Activated CD4-positive, alpha-beta memory T cell treated with anti-CD3 and anti-CD28 coated beads for 36 hours (primary cell): ENCODE measurements at places on chromosomes 16 and 17. TPM values are rescaled to one million over a fixed set of nuclear protein-coding genes. Genes with fewer than 3 reads are reported as not detected.

GRCh38 chr16:69413045-69413664, 11.3 kb upstream of the CYB5B start:
- no peak for DNase-seq

DNA sequence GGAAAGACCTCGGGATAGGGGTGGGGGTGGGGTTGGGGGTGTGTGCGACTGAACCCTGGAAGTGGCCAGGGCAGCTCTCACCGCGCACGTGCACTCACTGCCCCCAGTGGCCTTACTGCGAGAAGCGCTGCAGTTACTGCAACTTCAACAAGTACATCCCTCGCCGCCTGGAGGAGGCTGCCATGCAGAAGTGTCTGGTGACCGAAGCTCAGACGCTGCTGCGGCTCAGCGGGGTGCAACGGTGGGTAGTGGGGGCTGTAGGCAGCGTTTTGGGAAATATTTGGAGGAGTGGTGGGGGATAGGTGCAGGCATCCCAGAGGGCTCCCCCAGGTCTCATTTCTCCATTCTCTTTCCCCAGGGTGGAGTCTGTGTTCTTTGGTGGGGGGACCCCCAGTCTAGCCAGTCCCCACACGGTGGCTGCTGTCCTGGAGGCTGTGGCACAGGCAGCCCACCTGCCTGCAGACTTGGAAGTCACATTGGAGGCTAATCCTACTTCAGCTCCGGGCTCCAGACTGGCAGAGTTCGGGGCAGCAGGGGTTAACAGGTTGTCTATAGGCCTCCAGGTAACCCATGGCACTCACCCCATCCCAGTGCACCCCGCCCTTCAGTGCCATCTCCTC, 972 bp downstream of the RSAD1 start:
- DNase-seq = peak; percentile 79

- no peak for DNase-seq
These were observed 98.3 kb upstream of the CIBAR2 start for GRCh38 chr16:85210423-85211169.

- no peak for DNase-seq
These were observed 9.2 kb downstream of the SP2 start for GRCh38 chr17:47905221-47905733.

GRCh38 chr17:42191275-42191608, 3.1 kb downstream of the GHDC start:
- no peak for DNase-seq

GRCh38 chr17:5618476-5618875, 34.2 kb upstream of the NLRP1 start:
- DNase-seq = no peak

GRCh38 chr17:42680331-42680808, 1.3 kb downstream of the CCR10 start:
- no peak for DNase-seq

DNA sequence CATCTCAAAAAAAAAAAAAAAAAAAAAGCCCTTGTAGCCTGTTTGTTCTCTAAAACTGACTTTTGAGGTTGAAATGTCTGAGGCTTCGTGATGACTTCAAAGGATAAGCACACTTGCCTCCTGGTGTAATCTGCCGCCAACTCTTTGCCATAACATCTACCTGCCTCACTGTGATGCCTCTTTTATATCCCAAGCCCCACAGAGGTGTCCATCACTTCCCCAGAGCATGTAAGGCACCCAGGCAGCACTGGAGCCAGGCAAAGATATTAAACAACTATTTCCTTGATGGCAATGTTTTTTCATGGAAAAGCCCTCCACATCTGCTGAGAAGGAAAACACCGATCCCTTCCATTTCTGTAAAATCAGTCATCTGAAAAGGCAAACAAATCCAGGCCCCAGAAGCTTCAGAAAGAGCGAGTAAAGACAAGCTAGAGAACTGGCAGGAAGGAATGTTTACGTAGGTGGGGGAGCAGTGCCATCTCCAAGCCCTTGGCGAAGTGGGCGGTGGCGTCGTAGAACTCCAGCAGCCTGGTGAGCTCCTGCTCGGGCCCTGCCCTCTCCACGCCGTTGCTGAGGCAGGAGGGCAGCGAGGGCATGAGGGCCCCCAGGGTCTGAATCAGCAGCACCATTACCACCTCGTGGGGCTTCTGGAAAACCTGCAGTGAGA, 28.6 kb downstream of the COG7 start:
- DNase-seq = no peak

DNA sequence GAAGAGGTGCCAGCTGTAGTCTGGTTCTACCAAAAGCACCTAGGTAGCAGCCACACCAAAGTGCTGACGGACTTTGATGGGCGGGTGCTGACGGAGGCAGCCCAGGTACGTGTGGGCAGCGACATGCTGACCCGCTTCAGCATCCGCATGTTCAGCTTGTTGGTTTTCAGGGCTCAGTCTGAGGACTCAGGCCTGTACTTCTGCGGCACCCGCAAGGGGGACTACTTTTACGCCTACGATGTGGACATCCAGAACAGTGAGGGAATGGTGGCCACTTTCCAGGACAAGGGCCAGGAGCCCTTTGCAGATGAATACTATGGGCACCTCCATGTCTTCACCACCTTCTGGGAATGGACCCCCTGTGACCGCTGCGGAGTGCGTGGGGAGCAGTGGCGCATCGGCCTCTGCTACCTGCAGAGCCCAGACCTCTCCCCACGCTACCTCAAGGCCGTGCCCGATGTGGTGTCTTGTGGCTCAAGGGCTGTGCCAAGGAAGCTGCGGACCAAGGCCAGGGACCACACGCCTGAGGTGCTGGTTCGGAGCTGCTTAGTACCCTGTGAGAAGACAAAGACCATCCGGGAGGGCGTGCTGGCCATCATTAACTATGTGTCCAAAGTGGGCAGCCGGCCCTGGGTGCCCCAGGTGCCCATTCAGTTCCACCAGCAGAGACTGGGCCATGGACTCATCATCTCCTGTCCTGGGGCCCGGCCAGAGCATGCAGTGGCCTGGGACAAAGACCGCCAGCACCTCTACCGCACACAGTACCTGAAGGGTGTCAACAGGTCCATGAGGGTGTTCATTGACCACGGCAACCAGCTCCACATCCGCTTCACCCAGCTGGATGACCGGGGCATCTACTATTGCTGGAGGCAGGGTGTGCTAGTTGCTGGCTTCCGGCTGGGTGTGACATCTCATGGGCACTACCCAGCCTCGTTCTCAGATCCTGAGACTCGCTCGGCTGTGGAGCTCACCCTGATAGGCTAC, 5.0 kb upstream of the EFTUD2 start:
- DNase-seq = no peak

CA5A gene
- not detected for total RNA-seq

TBX4 gene
- not detected for total RNA-seq

KRT28 gene
- not detected for total RNA-seq

SLC25A19 gene
- total RNA-seq = 62.3 TPM

CAMKK1 gene
- 3.3 TPM for total RNA-seq

PRDM7 gene
- total RNA-seq = not detected
